ENCODE measurements at places on chromosomes 16 and 17.

DNA sequence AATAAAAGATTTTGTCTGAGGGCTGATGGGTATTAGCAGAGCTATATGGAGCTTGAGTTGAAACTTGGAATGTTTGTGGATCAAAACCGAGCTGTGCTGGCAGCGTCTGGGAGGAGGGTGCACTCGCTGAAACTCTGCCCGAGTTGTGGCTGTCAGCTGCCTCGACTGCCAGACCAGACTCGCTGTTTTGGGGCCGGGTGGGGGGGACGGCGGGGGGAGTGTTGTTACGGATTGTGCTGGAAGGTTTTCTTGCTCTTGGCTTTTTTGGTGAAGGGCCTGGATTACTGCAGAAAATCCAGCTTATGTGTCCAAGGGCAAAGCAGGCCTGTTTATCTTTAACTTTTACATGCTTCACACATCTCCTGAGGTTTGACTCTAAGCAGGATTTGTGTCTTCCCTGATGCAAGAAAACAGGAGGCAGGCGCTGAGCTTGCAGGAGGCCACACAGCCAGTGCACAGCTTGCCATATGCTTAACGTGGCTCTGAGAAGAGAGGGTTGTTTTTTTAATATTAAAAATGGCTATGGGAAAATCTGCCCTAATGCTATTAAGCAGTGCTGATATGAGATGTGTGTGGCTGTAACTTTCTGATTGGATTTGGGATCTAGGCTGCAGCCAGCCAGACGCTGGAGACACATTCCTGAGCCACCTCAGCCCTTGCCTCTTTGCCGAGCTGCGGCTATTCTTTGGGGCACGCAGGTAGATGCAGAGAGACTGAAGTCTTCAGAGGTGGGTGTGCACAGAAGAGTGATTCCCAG lies 20.5 kb upstream of the RPTOR start:
- no peak for DNase-seq

DNA sequence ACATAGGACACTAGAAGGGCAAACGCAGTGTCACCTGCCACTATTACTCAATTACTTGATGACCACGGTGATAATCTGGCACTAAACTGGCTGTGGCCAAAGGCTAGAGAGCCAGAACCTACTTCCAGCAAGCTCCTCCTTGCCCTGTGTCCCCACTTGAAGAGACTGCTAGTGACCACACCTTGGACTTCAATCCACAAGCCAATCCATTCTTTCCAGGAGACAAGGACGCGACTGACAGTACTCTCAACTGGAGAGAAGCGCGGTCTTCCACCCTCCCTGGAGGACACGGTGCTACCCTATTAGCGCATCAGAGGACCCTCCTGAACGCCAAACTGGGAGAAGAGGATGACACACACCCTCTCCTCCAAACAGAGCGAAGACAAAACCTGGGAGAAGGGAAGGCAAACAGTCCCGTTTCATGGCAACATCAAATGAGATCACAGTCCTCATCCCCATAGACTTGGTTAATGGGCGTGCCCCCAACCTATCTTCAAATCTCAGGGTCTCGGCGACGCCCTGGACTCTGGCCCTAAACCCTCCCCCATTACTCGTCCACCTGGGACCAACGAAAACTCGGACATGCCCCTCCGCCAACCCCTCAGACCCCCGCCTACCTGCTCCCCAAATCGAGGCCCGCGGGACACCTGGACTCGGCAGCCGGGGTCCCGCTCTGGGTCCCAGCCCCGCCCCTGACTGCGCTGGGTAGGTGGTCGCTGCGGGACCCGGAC lies 508 bp downstream of the FLCN start:
- DNase-seq: no peak

DNA sequence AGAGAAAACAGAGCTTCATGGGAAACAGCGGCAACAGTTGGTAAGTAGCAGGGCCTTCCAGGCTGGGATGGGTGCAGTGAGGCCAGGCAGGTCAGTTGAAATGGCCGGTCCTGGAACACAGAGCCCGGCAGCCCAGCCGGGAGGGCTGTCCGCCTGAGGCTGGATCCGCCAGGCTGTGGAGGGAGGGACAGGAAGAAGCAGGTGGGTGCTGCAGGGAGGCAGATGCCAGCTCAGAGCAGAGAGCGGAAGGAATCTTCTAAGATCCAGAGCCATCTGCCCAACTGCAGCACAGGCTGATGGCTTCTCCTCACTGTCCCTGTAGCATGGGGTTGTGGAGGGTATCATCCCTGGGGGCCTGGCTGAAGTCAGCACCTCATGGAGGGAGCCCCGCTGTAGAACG lies 599 bp downstream of the RNF112 start:
- no peak for DNase-seq

GRCh38 chr16:68658341-68658973 lies 13.3 kb downstream of the CDH3 start:
- DNase-seq: no peak

- DNase-seq: no peak
These were observed 8.2 kb downstream of the FAM117A start for GRCh38 chr17:49755663-49756283.

- no peak for DNase-seq
These were observed 8.4 kb downstream of the ZNF652 start for GRCh38 chr17:49353607-49354006.

GRCh38 chr17:50879086-50879485 lies 12.9 kb upstream of the TOB1 start:
- DNase-seq: no peak

DNA sequence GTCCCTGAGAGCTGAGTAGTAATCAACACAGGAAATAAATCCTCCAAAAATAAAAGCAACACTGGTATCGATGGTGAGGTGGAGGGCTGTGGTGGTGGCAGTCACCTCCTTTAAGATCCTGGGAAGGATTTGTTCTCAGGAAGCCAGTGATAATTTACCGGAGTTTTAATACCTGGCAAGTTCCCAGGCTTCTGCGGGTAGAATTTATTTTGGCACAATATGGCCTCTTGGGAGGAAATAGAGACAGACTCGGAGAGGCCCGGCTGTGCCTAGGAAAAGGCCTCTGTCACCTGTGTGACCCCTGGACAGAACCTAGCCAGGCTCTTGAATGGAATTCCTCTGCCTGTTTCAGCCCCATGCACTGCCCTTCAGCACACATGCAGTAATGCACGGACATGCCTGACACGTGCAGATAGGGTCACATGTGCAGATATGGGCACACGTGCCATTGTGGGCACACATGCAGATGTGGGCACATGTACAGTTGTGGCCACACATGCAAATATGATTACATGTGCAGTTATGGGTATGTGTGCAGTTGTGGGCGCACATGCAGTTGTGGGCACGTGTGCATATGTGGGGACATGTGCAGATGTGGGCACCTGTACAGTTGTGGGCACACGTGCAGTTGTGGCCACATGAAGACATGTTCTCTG lies 33.5 kb downstream of the MGAT5B start:
- DNase-seq: no peak

GRCh38 chr17:72926171-72926570 lies 166.3 kb downstream of the SLC39A11 start:
- DNase-seq: no peak

GRCh38 chr16:12458591-12459358 lies 344.9 kb downstream of the CPPED1 start:
- peak; percentile 8 for DNase-seq

GRCh38 chr16:11328172-11329070 lies 16.8 kb upstream of the RMI2 start:
- peak; percentile 30 for DNase-seq
